ENCODE measurements at places on chromosomes 5 and 9.

DNA sequence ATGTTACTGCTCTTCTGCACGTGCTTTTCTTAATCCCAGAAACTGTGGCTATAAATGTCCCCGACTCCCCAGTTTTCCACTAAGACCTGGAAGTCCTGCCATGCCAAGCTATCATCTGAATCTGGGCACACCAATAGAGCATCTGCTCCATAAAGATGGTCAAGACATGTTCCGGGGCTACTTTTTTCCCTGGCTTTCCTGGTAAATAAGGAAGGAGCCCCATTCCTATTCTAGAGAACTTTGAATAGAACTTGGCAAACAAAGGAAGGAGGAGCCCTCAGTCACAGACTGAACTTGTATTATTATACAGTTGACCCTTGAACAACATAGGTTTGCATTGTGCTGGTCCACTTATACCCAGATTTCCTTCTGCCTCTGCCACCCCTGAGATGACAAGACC, 182.9 kb downstream of the CCDC192 start:
- no peak for DNase-seq

- DNase-seq = no peak
Measured at GRCh38 chr9:73979894-73980264, 517.3 kb upstream of the RORB start.

- DNase-seq = no peak
Measured at GRCh38 chr9:125513668-125514413, 193.2 kb downstream of the MAPKAP1 start.

- DNase-seq = no peak
Measured at GRCh38 chr9:37412431-37413151, 9.9 kb upstream of the GRHPR start.

GRCh38 chr5:4716781-4717180, 423.3 kb upstream of the ADAMTS16 start:
- DNase-seq = no peak

DNA sequence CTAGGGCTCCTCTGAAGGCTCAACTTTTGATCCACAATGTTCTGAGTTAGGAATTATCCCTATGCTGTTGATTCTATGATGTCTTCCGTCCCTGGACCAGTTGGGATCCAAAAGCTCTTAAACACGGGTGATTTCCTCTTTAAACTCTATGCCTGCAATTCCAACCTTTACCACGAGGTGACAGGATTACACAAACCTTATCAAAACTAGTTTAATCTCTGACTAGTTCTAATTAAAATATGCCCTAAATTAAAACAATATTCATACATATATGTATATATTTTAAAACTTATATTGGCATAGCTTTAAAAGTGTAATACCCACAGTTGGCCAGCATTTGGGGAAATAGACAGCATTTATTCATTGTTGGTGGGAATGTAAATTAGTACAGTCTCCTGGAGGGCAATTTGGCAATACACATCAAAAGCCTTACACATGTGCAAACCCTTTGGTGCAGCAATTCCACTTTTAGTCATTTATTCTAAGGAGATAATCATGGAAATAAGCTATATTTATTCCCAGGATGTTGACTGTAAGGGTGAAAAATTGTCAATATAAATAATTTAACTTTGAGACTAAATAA, 51.6 kb upstream of the PHYKPL start:
- DNase-seq = no peak
